Stimulated activated naive B cell treated with anti-CD40 and anti-IgM and Interleukin-4, amounts not matched to agents 10 μg/mL and 1 μg/mL and 100 μg/mL, for 72 hours (primary cell): ENCODE measurements at places on chromosomes 12 and 14.

- DNase-seq = no peak
Measured at GRCh38 chr12:90020881-90021280, 312.2 kb upstream of the ATP2B1 start.

DNA sequence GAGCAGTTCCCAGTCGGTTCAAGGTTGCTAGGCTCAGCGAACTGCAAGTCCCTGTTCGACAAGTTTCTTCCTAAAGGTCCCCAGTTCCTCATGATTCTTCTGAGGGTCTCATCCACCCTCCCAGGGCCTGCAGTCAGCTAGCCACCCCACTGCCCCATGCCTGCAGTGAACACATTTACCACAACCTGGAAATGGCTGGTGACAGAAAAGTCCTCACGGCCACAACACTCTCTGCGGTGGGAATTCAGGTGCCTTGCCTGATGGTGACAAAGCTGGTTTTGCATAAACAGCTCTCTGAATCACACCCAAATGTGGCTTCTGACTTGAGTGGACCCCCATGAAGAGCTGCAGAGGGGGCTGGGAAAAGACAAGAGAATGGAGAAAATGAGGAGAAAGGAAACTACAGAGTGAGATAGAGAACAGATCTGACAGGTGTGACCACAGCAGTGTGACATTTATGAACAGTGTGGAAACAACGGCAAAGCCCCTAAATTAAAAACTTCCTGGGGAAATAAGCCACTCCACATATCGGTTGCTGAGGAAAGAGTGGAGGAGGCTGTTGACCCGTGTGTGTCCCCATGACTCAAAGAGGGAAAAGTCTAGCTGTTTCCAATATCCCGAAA, 1.3 kb upstream of the CD27 start:
- peak; percentile 20 for DNase-seq

GRCh38 chr14:51442513-51443175, 202.6 kb downstream of the TMX1 start:
- no peak for DNase-seq

GRCh38 chr12:75805320-75805719, 226.3 kb downstream of the PHLDA1 start:
- DNase-seq = no peak

- DNase-seq = no peak
Measured at GRCh38 chr12:52149651-52150241, 42.1 kb downstream of the KRT80 start.

DNA sequence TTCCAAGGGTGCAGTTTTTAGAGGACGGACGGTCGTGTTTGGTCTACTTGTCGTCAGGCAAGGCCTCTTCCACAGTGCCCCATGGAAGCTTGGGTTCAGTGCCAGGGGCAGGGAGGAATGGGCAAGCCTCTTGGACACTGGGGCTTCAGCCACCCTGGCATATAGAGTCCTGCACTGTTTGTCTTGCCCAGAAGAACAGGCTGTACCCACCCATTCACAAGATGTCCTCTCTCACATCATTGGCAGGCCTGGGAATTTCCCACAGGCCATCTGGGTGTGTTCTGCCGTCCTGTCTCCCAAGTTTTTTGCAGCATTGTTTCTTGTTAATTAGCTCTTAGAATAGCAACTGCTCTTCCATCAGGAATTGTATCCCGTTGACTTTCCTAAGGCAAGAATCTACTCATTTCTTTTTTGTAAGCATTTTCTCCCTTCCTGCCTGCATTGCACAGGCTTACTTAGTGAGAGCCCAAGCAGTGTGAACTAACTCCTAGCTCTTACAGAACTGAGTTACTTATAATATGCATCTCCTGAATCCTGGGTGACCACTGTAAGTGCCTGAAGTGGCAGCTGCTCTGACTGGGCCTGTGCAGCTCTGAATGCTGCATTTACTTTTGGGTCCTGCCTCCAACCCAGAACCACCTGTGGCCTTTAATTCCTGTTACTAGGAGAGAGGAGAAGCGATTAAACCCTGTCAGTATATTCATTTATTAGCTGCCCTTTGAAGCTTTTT, 149.4 kb upstream of the HIF1A start:
- DNase-seq = no peak
